Amniotic stem cell (primary cell): ENCODE measurements at places on chromosomes 13 and 19.

GRCh38 chr19:8085598-8086408 lies 33.2 kb downstream of the CCL25 start:
- no peak for DNase-seq

- no peak for DNase-seq
Measured at GRCh38 chr19:32773126-32773525, 53.6 kb downstream of the TDRD12 start.

- DNase-seq, result no peak
Measured at GRCh38 chr13:67619995-67620380, 389.9 kb upstream of the PCDH9 start.

- no peak for DNase-seq
Measured at GRCh38 chr13:110156301-110157049, 150.5 kb downstream of the COL4A1 start.

GRCh38 chr19:30669329-30670010 lies 297.3 kb downstream of the ZNF536 start:
- peak; percentile 9 for DNase-seq

GRCh38 chr19:17086834-17087233 lies 11.3 kb downstream of the MYO9B start:
- DNase-seq, result no peak

GRCh38 chr19:19213426-19214158 lies 1.8 kb downstream of the NCAN start:
- no peak for DNase-seq

GRCh38 chr19:2588081-2588777 lies 112.3 kb downstream of the GADD45B start:
- no peak for DNase-seq

DNA sequence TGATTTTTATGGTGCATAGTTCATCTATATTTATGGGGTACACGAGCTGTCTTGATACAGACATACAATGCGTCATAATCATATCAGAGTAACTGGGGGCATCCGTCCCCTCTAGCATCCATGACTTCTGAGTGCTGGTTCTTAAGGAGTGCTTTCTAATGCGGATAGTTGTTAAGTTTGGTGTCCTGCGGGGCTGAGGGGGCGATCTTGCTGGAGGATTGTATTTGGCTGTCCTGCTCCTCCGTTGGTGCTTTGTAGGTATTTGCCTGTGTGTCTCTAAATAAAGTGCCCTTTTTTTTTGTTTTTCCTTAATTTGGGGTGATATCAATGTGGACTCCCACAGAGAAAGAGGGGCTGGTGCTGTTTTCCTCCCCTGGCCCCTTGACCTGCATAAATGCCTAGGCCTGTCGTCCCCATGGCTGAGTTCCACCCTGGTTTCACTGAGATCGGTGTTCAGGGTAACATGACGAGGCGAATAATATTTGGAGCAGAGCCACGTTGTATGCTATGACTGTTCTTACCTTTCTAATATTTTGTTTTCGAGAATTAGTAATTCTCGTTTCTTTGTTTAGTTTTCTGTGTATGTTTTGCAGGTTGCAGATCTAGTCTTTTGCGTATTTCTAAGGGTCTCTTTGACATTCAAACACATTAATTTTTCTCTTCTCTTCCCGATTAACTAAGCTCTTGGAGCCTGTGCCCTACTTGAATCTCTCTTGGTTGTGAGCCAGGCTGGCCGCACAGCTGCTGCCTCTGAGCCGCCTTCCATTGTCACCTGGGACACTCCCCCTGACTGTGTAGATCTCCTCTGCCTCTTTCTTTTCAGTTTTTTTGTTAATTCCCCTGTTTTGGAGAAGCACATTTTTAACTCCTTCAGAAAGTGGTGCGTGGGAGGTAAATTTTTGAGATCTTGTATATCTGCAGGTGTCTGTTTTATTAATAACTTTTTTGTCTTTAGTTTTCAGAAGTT lies 100.3 kb downstream of the ARHGEF7 start:
- no peak for DNase-seq

DNA sequence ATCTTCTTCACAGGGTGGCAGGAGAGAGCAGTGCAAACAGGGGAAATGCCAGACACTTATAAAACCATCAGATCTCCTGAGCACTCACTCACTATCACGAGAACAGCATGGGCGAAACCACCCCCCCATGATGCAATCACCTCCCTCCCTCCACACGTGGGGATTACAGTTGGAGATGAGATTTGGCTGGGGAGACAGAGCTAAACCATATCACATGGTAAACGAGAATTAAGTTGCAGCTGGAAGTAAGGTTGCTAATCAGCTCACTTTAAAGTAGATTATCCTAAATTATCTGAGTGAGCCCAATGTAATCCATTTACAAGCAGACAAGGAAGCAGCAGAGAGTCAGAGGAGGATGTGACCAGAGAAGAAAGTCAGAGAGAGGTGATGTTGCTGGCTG lies 102.2 kb upstream of the IPO5 start:
- DNase-seq, result no peak

DNA sequence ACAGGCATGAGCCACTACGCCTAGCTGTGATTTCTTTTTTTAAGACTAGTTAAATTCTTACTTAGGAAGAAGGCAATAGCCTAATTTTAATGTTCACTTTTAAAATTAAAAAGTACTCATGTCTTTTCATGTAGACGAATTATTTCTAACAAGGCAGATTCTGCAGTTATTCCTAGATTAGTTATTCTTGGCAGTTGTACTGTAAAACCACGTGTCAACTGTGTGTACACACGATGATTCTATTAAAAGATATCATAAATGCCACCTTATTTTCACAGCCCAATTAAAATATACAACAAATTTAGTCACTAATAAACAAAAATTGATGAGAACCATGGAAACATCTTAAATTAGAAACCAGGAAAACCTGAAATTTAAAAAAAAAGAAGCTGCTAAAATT lies 10.6 kb upstream of the FOXO1 start:
- no peak for DNase-seq

DNA sequence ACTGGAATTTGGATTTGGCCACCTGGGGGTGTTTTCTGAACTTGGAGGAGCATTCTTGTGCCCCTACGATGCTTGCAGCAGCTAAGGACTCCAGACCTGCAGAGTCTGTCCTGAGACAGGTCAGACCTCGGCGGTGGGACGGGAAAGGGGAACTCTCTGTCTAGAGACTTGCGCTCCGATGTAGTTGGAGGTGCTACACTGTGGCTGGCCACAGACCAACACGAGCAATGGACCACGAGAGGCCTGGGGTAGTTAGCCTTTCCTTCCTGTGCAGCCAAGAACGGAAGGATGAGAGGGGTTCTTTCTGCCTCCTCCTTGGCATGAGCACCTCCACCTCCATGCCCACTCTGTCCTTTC lies 5.9 kb upstream of the GRAMD1A start:
- no peak for DNase-seq

GRCh38 chr19:36898422-36898821 lies 17.7 kb downstream of the ZNF829 start:
- DNase-seq, result no peak

DNA sequence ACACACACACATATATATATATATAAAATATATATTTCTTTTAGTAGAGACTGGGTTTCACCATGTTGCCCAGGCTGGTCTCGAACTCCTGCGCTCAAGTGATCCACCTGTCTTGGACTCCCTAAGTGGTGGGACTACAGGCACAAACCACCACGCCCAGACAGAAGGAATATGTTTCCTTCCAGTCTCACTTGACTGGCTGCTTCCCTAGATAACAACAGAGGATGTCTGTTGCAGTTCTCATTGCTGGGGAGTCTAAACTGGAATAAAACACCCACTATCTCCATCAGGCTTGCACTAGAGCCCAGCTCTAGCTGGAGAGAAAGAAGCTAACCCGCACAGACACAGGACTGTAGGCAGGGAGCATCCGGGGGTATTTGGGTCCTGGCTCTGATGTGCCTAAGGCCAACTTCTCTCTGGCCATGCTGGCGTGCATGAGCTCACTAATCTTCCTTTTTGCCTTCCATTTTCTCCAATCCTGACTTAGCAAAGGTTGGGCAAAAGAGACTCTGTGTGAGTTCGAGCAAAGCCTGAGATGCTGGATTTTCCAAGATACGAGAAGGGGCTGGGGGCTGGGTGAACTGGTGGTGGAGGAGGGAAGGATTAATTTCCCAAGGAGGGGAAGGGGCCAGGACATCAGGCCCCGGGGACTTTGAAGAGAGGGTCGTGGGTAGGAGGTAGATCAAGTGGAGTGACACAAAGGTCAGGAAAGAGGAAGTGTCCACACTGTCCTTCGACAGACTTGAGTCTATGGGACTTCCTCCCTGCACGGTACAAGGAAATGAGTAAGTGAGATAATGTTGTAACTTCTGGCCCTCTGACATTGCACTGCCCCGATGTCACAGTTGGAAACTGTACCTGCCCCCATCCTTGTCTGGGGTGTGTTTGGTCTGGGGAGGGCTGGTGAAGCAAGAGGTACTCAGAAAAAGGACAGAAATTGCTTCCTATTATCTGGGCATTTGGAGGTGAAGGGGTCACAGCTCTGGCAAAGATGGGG lies 22.5 kb upstream of the ALOX5AP start:
- DNase-seq, result no peak

- no peak for DNase-seq
Measured at GRCh38 chr13:111406636-111407035, 86.2 kb downstream of the TEX29 start.

DNA sequence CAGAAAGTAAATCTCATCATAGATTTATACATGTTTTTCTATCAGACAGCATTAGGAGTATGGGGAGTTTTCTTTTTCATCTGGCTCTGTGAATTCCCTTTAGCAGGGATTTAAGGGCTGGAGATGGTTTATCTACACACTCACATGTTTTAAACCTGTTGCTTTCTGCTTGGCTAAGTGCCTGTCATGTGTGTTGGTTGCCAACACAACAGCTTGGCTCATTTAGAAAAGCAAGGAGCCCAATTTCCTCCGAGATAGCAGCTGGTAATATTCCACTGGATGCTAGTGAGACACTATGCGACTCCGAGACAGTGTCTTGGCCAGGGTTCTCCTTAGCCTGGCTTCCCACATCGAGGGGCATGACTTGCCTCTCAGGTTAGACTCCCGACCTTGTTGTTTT lies 83.3 kb downstream of the KLF5 start:
- no peak for DNase-seq

- DNase-seq, result no peak
Measured at GRCh38 chr19:30215248-30215647, 156.9 kb upstream of the ZNF536 start.

- DNase-seq, result no peak
Measured at GRCh38 chr13:32036757-32037156, 5.2 kb downstream of the FRY start.

- no peak for DNase-seq
Measured at GRCh38 chr19:16118489-16119033, 6.9 kb downstream of the RAB8A start.

DNA sequence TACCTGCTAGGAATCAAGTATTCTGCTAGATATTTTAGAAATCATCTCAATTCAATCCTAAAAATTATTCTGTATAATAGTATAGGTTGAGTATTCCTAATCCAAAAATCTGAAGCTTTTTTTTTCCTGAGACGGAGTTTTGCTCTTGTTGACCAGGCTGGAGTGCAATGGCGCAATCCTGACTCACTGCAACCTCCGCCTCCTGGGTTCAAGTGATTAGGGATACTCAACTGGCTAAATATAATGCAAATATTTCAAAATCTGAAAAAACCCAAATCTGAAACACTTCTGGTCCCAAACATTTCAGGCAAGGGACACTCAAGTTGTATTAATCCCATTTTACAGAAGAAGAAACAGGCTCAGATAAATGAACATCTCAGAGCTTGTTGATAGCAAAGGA lies 17.2 kb upstream of the USPL1 start:
- DNase-seq, result no peak
